ENCODE measurements at places on chromosomes 2 and 18. TPM values are rescaled to one million over a fixed set of nuclear protein-coding genes. Genes with fewer than 3 reads are reported as not detected.

Gene OR6B2
- not detected for total RNA-seq

Gene DSG3
- 1.0 TPM for total RNA-seq

Gene CFC1B
- total RNA-seq, result not detected

Gene IL37
- total RNA-seq, result 0.82 TPM

Gene DNAH7
- total RNA-seq, result 3.0 TPM

- DNase-seq, result no peak
Observed at GRCh38 chr2:12176623-12177454, 430.4 kb downstream of the LPIN1 start.

GRCh38 chr18:55982992-55983391 is 395.0 kb upstream of the TCF4 start:
- DNase-seq, result no peak

GRCh38 chr2:7060631-7061449 is 143.6 kb downstream of the RNF144A start:
- no peak for DNase-seq

GRCh38 chr2:139876321-139876720 is 1096.1 kb upstream of the NXPH2 start:
- DNase-seq, result no peak

GRCh38 chr18:25516121-25516520 is 164.2 kb upstream of the ZNF521 start:
- no peak for DNase-seq
